ENCODE measurements at places on chromosomes 16 and 17.
A peak's percentile ranks its signal among the peaks of the same experiment; 100 is the strongest.

GRCh38 chr17:1588821-1589585, 26.4 kb upstream of the PITPNA start:
- H3K27me3 ChIP-seq, result no peaks in the 10 kb centered on the region

- no peak for DNase-seq
- peaks cover 10% of the 10 kb centered on the region for H3K36me3 ChIP-seq
- no peak overlapping the region for H3K4me3 ChIP-seq
- peaks cover 15% of the 10 kb centered on the region for H3K4me1 ChIP-seq
These were observed 1.5 kb upstream of the ELOB start for GRCh38 chr16:2778630-2778958.

DNA sequence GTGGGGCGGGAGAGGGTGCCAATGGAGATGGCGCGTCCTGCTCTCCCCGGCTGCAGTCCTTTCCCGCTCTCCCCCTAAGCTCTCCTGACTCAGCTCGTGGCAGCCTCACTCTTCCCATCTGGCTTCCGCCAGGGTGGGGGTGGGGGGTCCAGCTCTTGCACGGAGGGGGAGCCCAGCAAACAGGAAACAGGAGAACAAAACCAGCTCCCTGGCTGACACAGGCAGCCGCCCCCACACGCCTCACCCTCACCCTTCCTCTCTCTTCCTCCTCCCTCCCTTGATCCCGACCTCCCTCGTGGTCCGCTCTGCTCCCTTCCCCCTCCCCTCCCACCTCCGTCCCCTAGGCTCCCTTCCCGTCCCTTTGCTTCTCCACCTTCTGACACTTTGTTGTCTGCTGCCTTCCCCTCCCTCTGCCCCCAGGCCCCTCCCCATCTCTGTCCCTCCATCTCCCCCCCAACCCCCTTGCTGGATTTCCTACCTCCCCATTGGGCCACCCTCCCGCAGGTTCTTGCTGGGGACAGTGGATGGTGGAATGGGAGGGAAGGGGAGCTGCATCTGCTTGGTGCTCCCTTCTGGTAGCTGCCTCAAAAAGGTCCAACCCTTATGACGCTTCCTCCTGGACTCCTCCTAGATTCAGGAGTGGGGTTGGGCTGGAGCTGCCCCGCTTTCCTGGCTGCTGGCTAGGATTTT, 23.7 kb downstream of the ARHGAP23 start:
- no peaks in the 10 kb centered on the region for H3K27me3 ChIP-seq
- peak overlapping the region; percentile 89 for H3K27ac ChIP-seq
- H3K4me3 ChIP-seq, result no peak overlapping the region
- peaks cover 16% of the 10 kb centered on the region for H3K4me1 ChIP-seq

- H3K4me3 ChIP-seq, result no peak overlapping the region
- no peaks in the 10 kb centered on the region for H3K27me3 ChIP-seq
- no peaks in the 10 kb centered on the region for H3K36me3 ChIP-seq
- peak overlapping the region; percentile 58 for H3K27ac ChIP-seq
- H3K4me1 ChIP-seq, result peaks cover 32% of the 10 kb centered on the region
- DNase-seq, result no peak
These were observed 2.2 kb downstream of the JUP start for GRCh38 chr17:41784207-41784744.

DNA sequence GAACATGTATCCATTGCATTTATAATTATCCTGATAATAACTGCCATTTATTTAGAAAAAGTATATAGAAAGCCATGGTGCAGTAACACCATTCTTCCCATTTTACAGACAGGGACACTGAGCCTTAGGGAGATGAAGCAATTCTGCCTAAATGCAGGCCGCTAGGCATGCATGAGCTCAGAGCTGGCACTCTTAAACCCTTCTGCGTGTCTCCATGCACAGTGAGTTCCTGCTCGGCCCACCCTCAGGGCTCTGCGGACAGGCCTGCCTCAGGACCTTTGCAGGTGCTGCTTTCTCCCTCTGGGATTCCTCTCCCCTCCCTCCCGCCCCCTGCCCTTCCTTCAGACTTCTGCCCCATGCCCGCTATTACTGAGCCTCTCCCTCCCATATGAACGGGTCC, 54.3 kb upstream of the WSB1 start:
- DNase-seq, result no peak
- no peaks in the 10 kb centered on the region for H3K27me3 ChIP-seq
- no peak overlapping the region for H3K27ac ChIP-seq
- H3K4me3 ChIP-seq, result no peak overlapping the region
- H3K36me3 ChIP-seq, result no peaks in the 10 kb centered on the region

- H3K4me1 ChIP-seq, result no peaks in the 10 kb centered on the region
- DNase-seq, result no peak
- peaks cover 5% of the 10 kb centered on the region for H3K36me3 ChIP-seq
- no peak overlapping the region for H3K27ac ChIP-seq
- no peaks in the 10 kb centered on the region for H3K27me3 ChIP-seq
These were observed 193.6 kb downstream of the AATF start for GRCh38 chr17:37142294-37142896.

DNA sequence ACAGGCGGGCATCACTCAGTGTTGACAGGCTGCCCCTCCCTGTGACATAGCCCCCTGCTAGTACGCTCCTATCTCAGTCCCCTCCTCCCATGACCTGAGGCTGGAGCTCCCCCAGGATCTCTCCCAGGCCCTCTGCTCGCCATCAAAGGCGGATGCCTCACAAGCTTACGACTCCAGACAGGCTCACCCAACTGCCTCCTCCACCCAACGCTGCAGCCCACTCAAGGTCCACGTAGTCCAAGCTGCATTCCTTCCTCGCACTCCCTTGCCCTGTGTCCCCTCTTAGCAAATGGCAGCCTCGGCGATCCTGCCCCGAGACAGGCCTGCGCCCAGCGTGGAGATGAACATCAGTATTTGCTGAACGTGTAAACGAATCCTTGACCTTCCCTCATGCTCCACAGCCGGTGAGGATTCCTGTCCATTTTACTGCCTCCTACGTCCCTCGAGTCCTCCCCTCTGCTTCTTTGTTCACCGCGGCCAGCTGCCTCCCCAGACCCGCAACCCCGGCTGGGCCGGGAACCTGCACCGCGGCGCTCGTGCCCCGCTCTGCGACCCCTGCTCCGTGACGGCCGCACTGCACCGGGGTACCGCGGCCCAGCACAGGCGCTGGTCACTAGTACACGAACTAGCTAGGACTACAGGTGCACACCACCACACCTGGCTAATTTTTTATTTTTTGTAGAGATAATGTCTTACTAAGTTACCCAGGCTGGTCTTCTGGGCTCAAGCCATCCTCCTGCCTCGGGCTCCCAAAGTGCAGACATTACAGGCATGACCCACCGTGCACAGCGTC, 838 bp upstream of the TMEM97 start:
- H3K27me3 ChIP-seq, result peaks cover 3% of the 10 kb centered on the region
- peaks cover 9% of the 10 kb centered on the region for H3K4me1 ChIP-seq

- no peaks in the 10 kb centered on the region for H3K4me1 ChIP-seq
- peaks cover 14% of the 10 kb centered on the region for H3K36me3 ChIP-seq
- H3K27ac ChIP-seq, result no peak overlapping the region
- H3K27me3 ChIP-seq, result no peaks in the 10 kb centered on the region
- no peak for DNase-seq
These were observed 13.4 kb downstream of the CCDC102A start for GRCh38 chr16:57522960-57523359.

GRCh38 chr17:37742116-37742761, 2.6 kb downstream of the HNF1B start:
- peak; percentile 36 for DNase-seq
- H3K4me1 ChIP-seq, result no peaks in the 10 kb centered on the region
- H3K4me3 ChIP-seq, result peak overlapping the region; percentile 57
- H3K27me3 ChIP-seq, result no peaks in the 10 kb centered on the region

GRCh38 chr17:538181-538973, 176.3 kb downstream of the VPS53 start:
- DNase-seq, result no peak
- H3K27ac ChIP-seq, result no peak overlapping the region
- H3K4me3 ChIP-seq, result no peak overlapping the region
- H3K4me1 ChIP-seq, result peaks cover 6% of the 10 kb centered on the region
- no peaks in the 10 kb centered on the region for H3K27me3 ChIP-seq

GRCh38 chr17:57911834-57912673, 43.2 kb downstream of the CUEDC1 start:
- H3K4me3 ChIP-seq, result no peak overlapping the region
- H3K27me3 ChIP-seq, result no peaks in the 10 kb centered on the region
- H3K27ac ChIP-seq, result peak overlapping the region; percentile 82

GRCh38 chr17:72004011-72004427, 116.8 kb upstream of the SOX9 start:
- H3K27me3 ChIP-seq, result peaks cover 3% of the 10 kb centered on the region
- H3K27ac ChIP-seq, result no peak overlapping the region
- no peaks in the 10 kb centered on the region for H3K4me1 ChIP-seq
- no peak overlapping the region for H3K4me3 ChIP-seq
- no peak for DNase-seq

- peak overlapping the region; percentile 45 for H3K27ac ChIP-seq
- DNase-seq, result peak; percentile 35
- H3K27me3 ChIP-seq, result no peaks in the 10 kb centered on the region
- H3K36me3 ChIP-seq, result peaks cover 3% of the 10 kb centered on the region
- H3K4me1 ChIP-seq, result peaks cover 4% of the 10 kb centered on the region
These were observed 10.1 kb downstream of the KCTD5 start for GRCh38 chr16:2692251-2692947.

DNA sequence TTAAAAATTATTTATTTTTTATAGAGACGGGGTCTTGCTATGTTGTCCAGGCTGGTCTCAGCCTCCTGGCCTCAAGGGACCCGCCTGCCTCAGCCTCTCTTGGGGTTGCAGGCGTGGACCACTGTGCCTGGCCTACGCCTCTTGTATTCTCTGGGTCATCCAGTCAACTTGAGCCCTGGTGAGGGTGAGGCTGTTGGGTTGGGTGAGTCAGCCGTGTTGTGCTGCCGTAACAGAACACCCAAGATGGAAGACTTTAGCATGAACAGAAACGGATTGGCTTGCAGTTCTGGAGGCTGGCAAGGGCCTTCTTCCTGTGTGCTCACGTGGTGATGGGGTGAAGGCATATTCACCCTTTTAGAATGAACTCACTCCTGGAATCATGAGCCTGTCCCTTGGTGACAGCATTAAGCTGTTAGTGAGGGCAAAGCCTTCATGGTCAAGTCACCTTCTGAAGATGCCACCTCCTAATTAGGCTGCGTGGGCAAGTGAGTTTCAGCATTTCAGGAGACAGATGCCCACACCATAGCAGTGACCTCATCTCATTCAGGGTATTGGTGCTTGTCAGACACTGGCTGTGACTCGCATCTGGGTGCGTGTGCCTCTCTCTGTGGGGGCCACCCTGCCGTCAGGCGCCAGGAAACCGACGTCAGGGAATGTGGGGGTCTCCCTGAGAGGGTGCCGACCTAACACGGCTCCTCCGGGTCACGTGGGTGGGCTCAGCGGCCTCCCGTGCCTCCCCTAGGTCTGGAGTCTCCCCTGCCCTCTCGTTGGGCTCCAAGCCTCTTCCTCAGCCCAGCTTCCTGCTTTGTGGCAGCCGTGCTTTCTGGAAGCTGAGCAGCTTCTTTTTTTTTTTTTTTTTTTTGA, 49.8 kb downstream of the WDR45B start:
- peaks cover 10% of the 10 kb centered on the region for H3K36me3 ChIP-seq
- H3K27ac ChIP-seq, result no peak overlapping the region
- H3K4me1 ChIP-seq, result peaks cover 7% of the 10 kb centered on the region
- no peak for DNase-seq
- H3K4me3 ChIP-seq, result no peak overlapping the region

DNA sequence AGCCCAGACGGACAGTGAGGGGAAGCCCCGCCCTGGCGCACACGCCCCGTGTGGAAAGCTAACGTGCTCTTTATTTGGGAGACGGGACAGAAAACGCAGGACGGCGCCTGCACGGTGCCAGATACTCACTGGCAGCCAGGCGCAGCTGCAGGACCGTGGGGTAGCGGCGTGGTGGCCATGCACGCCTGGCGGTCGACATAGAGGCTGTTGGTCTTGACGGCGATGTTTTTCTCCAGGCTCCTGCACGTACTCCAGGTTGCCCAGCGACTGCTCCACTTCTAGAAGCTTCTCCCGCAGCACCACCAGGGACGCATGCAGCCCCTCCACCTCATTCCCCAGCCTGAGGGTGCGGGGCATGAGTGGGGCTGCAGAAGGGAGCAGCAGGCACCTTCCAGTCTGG, 5.1 kb upstream of the C1QTNF8 start:
- no peaks in the 10 kb centered on the region for H3K4me1 ChIP-seq
- peaks cover 18% of the 10 kb centered on the region for H3K27me3 ChIP-seq
- DNase-seq, result no peak
- H3K27ac ChIP-seq, result no peak overlapping the region
- no peak overlapping the region for H3K4me3 ChIP-seq

- no peak for DNase-seq
- H3K4me3 ChIP-seq, result no peak overlapping the region
- no peaks in the 10 kb centered on the region for H3K27me3 ChIP-seq
- H3K4me1 ChIP-seq, result peaks cover 1% of the 10 kb centered on the region
- H3K27ac ChIP-seq, result no peak overlapping the region
These were observed 44.6 kb downstream of the RMI2 start for GRCh38 chr16:11389631-11390565.

Measured in lung (tissue), 17 donors.